Bronchus fibroblast of lung (primary cell): ENCODE measurements at places on chromosomes 11 and 22. TPM values are rescaled to one million over a fixed set of nuclear protein-coding genes. Genes with fewer than 3 reads are reported as not detected.

The MRGPRX3 gene
- not detected in 2 replicates for total RNA-seq

The FOLR1 gene
- not detected in 2 replicates for total RNA-seq

The TPP1 gene
- 23.6 and 27.2 TPM in 2 replicates for total RNA-seq

The ZNF214 gene
- 0.89 and 1.8 TPM in 2 replicates for total RNA-seq

The GPR83 gene
- total RNA-seq, result under 0.01 TPM in 1 of 2 replicates, not detected in the other

The MMP1 gene
- total RNA-seq, result 14.6 and 15.0 TPM in 2 replicates

The MS4A2 gene
- total RNA-seq, result not detected in 2 replicates

The FXYD6 gene
- total RNA-seq, result 22.5 and 27.8 TPM in 2 replicates

The AQP11 gene
- 0.59 and 0.84 TPM in 2 replicates for total RNA-seq

The TRPC6 gene
- total RNA-seq, result 1.2 and 1.5 TPM in 2 replicates

The PANX2 gene
- total RNA-seq, result 0.17 and 0.45 TPM in 2 replicates

The DUSP8 gene
- 0.50 and 0.74 TPM in 2 replicates for total RNA-seq

The MAJIN gene
- not detected in 2 replicates for total RNA-seq

The EFCAB6 gene
- total RNA-seq, result 0.50 and 0.74 TPM in 2 replicates

The ARHGEF17 gene
- total RNA-seq, result 26.6 and 33.1 TPM in 2 replicates

The TCN1 gene
- total RNA-seq, result not detected in 2 replicates

The INS gene
- total RNA-seq, result not detected in 2 replicates

The ALDH3B1 gene
- 41.3 and 48.8 TPM in 2 replicates for total RNA-seq

The MYO18B gene
- total RNA-seq, result under 0.01 TPM in 1 of 2 replicates, not detected in the other

The MPZL2 gene
- not detected in 2 replicates for total RNA-seq

The OR51E2 gene
- not detected in 2 replicates for total RNA-seq

The DGCR6L gene
- total RNA-seq, result 69.3 and 79.8 TPM in 2 replicates

The MISFA gene
- total RNA-seq, result 0.34 TPM in 1 of 2 replicates, not detected in the other

The FAM89B gene
- 59.0 and 62.4 TPM in 2 replicates for total RNA-seq

The SLC7A4 gene
- 0.15 and 0.17 TPM in 2 replicates for total RNA-seq
